Stimulated activated CD8-positive, alpha-beta memory T cell treated with anti-CD3 and anti-CD28 coated beads, Interleukin-4, amount 100 ng/mL, for 4 hours (primary cell): ENCODE measurements at places on chromosomes 5 and 9.

- DNase-seq, result no peak
These were observed 10.8 kb downstream of the TNFSF8 start for GRCh38 chr9:114919611-114920010.

DNA sequence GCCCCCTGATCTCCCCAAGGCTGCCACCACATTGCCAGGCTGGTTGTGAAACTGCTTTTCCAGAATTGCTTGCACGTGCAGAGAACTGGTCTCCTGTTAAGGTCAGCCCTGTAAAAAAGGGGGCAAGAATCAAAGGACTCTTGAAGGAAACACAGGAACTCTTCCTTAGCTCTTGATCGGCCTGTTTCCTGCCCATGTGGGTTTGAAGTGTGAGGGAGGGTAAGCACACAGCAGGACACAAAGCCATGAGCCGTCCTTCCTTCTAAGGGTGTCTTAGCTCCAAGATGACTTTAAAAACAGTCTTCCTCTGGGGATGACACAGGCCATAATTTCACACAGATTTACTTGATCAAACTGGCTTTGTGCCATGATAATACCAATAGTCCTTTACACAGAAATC, 36.1 kb downstream of the TEK start:
- no peak for DNase-seq

DNA sequence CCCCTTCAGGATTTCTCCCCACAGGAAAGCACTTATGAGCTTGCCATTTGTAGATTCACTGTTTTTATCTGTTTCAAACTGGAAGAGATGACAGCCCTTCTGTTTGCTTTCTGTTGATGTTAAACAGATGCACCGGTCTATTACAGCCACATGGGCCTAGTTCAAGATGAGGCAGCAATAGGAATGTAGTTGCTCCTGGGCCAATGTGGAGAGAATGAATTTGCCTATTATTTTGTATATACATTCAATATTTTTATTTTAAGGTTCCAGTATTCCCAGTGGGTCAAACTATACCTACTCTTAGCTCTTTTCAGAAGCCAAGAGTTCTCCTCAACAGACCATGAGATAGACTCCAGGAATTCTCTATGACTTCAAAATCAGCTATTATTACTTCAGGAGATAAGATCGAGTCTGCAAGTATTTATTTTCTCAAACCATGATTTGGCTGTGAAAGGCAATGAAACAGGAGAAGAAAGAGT, 461.6 kb downstream of the RASEF start:
- no peak for DNase-seq

- no peak for DNase-seq
These were observed 590 bp downstream of the RASGRF2 start for GRCh38 chr5:80960531-80961375.

DNA sequence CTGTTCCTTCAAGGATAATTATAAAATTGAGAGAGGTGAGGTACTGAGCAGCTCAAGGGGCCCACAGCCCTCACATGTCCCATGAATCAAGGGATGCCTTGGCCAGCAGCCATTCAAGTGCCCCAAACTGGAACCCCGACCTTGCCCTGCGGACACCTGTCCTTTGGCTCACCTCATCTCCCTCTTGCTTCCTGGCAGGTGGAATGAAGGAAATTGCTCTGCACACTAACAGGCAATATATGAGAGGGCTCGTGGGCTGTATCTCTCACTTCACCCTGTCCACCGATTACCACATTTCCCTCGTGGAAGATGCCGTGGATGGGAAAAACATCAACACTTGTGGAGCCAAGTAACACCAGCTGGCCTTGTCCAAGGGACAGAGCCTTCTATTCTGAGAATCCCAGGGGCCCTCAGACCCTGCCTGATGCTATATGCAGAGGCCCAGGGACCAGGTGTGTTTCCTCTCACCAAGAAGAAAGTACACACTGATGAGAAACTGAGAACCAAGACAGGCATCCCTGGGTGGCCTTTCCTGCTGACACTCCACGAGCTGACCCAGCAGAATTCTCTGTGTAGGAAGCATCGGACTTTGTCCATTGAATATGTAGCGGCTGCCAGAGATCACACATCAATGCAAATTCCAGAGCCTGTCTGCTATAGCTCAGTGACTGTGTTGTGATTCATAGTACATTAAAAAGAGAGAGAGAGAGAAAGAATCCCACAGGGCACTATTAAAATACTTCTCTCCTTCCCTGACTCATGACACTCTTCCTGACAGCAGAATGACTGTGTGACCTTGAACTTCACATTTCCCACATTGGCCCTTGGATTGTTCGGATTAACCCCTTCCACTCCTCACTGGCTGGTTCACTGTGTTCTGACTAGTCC, 92.6 kb downstream of the LIFR start:
- no peak for DNase-seq

GRCh38 chr9:96289392-96289791, 12.6 kb downstream of the HSD17B3 start:
- no peak for DNase-seq

- no peak for DNase-seq
These were observed 70.1 kb downstream of the WNK2 start for GRCh38 chr9:93254061-93254481.

GRCh38 chr5:7242118-7242710, 153.7 kb upstream of the ADCY2 start:
- DNase-seq, result no peak

DNA sequence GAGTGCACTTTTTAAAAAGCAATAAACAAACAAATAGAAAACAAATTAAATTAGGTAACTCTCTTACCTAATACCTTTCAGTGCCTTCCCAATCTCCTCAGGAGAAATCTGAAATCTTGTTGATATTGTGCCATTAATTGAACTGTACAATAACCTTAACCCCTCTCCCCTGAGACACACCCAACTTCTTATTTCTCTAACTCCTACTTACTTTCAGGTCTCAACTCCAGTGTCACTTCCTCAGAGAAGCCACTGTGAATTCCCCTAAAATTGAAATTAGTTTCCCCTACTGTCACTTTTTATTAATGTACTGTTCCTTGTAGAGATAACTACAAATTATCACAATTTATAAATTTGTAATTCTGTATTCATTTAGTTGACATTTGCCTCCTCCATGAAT, 295.3 kb upstream of the TNC start:
- no peak for DNase-seq
